ENCODE measurements at places on chromosomes 3 and 15. TPM values are rescaled to one million over a fixed set of nuclear protein-coding genes. Genes with fewer than 3 reads are reported as not detected.

AP3B2 gene
- total RNA-seq: under 0.01 TPM

GRCh38 chr3:56621681-56622080, 61.4 kb downstream of the TASOR start:
- DNase-seq: no peak

GRCh38 chr3:112858410-112859069, 11.9 kb upstream of the CD200R1L start:
- no peak for DNase-seq

NAALADL2 gene
- total RNA-seq: 1.0 TPM

Measured in epithelial cell of proximal tubule (primary cell).